ENCODE measurements at places on chromosomes 3 and 15. TPM values are rescaled to one million over a fixed set of nuclear protein-coding genes. Genes with fewer than 3 reads are reported as not detected.

Gene EPHB3
- total RNA-seq = 33.3 TPM

GRCh38 chr15:43239732-43240491 lies 19.1 kb upstream of the EPB42 start:
- no peak for DNase-seq

GRCh38 chr3:130849091-130849552 lies 44.8 kb upstream of the ATP2C1 start:
- peak; percentile 71 for DNase-seq

DNA sequence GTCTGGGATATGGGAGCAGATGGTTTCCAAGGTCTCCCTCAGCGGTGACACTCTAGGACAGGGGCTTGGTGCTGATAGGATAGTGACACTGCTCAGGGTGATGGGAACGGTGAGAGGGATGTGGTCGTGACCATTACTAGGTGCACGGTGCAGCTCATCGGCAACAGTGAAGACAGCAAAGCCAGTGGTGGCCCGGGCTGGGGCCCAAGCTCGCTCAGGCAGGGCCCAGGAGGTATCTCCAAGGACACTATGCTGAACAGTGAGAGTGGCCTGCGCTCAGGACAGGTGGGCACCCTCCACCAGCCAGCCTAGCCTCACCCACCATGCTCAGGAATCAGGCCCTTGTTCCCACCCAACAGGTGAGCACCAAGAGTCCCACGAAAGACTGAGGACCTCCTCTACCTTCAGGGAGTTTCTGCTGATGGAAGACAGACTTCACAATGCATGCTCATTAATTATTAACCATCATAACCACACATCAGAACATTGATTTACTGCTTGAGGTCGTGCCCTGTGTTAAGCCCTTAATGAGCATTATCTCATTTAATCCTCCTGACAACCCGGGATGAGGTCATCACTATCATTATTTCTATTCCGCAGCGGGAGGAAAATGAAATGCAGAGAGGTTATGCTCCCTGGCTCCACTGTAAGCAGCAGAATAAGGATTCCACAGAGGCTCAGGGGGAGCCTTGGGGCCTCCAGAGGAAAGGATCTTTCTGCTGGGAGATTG lies 269.4 kb downstream of the UACA start:
- no peak for DNase-seq

Gene IDH3A
- 68.4 TPM for total RNA-seq

GRCh38 chr3:196987022-196987421 lies 18.4 kb upstream of the PIGZ start:
- no peak for DNase-seq

DNA sequence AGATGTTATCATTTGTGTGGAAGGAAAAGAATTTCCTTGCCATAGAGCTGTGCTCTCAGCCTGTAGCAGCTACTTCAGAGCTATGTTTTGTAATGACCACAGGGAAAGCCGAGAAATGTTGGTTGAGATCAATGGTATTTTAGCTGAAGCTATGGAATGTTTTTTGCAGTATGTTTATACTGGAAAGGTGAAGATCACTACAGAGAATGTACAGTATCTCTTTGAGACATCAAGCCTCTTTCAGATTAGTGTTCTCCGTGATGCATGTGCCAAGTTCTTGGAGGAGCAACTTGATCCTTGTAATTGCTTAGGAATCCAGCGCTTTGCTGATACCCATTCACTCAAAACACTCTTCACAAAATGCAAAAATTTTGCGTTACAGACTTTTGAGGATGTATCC lies 15.1 kb downstream of the KLHL24 start:
- no peak for DNase-seq

GRCh38 chr15:26981492-26981891 lies 10.5 kb downstream of the GABRG3 start:
- DNase-seq = no peak

Gene LCTL
- total RNA-seq = not detected

GRCh38 chr15:61671736-61672135 lies 388.5 kb downstream of the VPS13C start:
- no peak for DNase-seq

- no peak for DNase-seq
Measured at GRCh38 chr3:196194542-196194915, 16.7 kb downstream of the ZDHHC19 start.

Gene RASGRF1
- 0.18 TPM for total RNA-seq

Gene SMCO1
- total RNA-seq = not detected

DNA sequence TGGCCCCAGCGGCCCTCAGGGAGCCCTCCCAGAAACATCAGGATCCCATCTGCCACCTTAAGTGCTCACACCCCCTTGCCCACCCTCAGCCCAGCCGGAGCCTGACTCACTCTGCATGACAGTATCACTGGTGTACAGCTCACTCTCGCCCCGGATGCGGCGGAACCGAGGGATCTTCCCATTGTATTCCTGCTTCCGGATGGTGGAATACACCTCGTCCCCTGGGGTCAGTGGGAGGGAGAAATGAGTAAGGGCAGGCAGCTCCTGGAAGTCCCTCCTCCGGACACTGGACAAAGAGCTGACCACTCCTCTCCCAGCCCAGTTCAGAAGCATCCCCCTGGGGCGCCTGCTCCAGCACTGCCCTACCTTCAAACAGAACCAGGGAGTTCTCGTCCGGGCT lies 16.5 kb downstream of the SEMA7A start:
- no peak for DNase-seq

GRCh38 chr3:137746808-137747207 lies 17.3 kb upstream of the SOX14 start:
- DNase-seq = no peak

DNA sequence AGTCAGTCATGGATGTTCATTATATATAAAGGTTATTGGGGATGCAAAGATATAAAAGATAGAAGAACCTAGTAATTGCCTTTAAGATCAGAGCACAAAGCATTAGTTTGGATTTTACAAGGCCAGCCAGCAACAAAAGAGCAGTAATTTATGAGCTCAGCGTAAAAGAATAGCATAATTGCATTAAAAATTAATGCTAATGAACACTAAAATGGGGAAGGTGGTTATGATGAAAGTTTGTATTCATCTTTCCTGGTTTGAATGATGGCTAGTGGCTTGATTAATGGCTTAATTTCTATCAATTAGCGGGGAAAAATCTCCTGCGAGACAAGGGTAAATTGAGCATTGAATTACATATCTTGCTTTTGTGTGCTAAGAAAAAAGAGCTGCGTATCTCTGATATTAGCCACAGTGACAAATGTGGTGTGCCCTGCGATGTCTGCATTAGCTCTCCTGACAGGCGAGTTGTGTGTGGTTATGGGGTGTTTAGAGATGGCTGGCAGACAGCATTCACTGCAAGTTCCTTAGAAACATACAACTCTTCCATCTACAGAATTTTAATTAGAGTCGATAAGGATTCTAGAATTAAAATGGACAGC lies 42.8 kb upstream of the MLF1 start:
- no peak for DNase-seq

GRCh38 chr15:62307551-62307950 lies 142.5 kb upstream of the C2CD4B start:
- DNase-seq = no peak

DNA sequence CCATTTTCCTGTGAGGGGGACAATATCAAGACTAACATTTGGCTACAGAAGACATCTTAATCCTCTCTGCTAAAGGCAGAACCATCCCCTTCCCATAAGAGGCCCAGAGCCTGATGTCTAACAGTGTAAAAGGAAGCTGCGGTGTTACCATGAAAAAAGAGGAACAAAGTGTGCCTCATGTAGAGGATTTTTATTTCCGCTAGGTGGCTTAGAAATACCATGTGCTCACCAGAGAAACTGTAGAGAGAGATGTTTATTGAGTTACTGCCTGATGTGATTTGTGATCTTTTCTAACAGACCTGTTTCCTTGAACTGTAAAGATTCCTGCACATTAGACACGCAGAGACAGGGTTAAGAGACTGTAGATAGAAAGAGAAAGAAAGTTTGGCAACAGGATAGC lies 22.0 kb downstream of the OR5H15 start:
- DNase-seq = peak; percentile 1

- DNase-seq = peak; percentile 51
Measured at GRCh38 chr3:31275038-31275572, 257.6 kb upstream of the STT3B start.

- DNase-seq = no peak
Measured at GRCh38 chr3:112633191-112633590, 7.8 kb downstream of the CCDC80 start.

Gene RTF1
- total RNA-seq = 39.3 TPM

DNA sequence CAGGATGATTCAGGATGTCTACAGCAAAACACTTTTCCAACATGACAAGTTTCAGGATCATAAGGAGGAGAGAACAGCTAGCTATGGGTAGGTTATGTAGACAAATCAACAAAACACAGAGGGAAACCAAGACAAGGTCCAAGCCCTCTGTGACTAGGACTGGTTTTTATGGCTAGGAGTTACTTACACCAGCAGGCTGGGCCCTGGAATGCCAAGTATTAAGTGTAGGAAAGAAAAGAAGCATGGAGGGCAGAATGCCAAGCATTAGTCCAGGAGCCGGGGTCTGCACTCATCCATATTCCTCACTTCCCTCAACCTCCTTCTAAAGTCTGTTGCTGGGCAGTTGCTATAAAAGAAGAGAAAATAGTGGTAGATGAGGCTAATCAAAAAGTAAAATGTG lies 35.3 kb upstream of the PPP2R3A start:
- DNase-seq = no peak

Gene PDCD6IP
- 102 TPM for total RNA-seq

- DNase-seq = no peak
Measured at GRCh38 chr15:39413558-39413957, 167.3 kb upstream of the THBS1 start.

Gene NANOGP8
- total RNA-seq = not detected

Gene PYGO1
- 4.1 TPM for total RNA-seq

Gene SCN11A
- total RNA-seq = not detected

Gene EIF4A2
- 257 TPM for total RNA-seq

Gene DNAJA4
- 33.0 TPM for total RNA-seq

GRCh38 chr3:71428841-71429596 lies 154.5 kb downstream of the FOXP1 start:
- peak; percentile 83 for DNase-seq

- DNase-seq = no peak
Measured at GRCh38 chr15:70271422-70272088, 173.8 kb upstream of the TLE3 start.

GRCh38 chr3:148727231-148727630 lies 29.5 kb downstream of the AGTR1 start:
- no peak for DNase-seq

Gene PPCDC
- 40.0 TPM for total RNA-seq

DNA sequence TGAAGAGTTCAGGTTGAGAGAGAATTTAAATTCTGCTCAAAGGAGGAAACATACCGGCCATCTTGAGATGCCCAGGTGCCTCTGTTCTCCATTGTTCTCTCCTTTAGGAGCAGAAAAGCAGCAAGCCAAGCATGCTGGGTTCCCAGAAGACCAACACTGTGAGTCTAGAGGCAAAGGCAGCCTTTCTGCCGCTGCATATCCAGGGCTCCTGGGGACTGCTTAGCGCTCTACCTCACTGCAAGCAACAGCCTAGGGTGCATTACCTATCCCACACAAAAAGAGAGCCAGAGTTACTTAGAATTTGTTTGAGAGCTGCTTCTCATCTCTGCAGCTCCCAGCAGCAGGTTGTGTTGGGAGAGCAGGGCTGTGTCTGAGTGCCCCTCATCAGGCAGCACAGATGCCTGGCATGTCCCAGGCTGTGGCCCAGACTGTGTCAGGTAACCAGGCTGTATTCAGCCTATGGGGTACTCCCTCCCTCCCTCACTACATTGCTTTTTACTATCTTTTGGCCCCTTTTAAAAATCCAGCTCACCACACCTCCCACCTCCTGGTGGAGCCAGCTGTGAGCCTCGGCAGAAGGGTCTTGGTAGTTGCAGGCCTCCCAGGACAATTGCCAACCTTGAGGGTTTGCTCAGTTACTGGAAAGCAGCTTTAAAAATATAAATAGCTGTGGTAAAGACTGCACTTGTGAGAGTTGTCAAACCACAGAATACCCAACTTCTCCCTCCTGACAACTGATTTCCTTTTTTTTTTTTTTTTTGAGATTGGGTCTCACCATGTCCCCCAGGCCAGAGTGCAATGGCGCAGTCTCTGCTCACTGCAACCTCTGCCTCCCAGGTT lies 30.2 kb downstream of the BCL2L10 start:
- no peak for DNase-seq
